Activated CD4-positive, CD25-positive, alpha-beta regulatory T cell treated with anti-CD3 and anti-CD28 coated beads, Interleukin-2, amount 50 U/mL, for 72 hours (primary cell): ENCODE measurements at places on chromosomes 13 and 19.

DNA sequence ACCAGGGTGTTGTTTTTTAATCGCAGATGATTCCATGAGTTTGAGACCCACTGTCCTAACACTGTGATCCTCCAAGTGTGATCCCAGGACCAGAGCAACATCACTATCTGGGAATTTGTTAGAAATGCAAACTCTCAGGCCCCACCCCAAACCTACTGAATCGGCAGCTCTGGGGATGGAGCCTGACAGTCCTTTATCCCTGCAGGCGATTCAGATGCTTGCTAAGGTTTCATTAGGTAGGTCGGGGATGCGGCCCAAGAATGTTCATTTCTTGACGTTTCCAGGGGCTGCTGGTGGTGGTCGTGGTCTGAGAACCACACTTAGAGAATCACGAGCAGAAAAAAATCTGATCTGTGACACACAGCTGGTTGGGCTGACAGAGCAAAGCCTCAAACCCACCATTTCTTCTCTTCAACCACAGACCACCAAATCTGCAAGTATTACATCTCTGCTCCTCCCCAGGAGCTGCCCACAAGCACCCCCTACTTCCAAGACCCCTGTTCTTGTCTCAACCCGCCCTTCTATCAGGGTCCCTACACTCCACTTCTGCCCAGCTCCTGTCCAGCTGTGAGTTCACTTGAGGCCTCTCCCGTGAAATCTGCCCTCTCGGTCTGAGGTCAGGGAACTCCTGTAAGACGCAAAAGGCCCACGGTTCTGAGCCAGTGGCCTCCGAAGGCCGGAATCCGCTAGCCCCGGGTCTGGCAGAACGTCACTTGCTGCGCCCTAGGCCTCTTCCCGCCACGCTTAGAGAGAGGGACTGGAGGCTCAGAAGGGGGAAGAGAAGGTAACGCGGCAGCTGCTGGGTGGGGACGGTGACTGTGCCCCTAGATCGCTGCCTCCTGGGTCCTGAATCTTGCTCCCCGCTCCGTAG is 1.1 kb upstream of the FARP1 start:
- DNase-seq, result no peak

GRCh38 chr19:17843292-17843827 is 4.4 kb downstream of the JAK3 start:
- DNase-seq, result no peak

- DNase-seq, result no peak
Measured at GRCh38 chr19:44723299-44723951, 24.5 kb downstream of the CEACAM16 start.

DNA sequence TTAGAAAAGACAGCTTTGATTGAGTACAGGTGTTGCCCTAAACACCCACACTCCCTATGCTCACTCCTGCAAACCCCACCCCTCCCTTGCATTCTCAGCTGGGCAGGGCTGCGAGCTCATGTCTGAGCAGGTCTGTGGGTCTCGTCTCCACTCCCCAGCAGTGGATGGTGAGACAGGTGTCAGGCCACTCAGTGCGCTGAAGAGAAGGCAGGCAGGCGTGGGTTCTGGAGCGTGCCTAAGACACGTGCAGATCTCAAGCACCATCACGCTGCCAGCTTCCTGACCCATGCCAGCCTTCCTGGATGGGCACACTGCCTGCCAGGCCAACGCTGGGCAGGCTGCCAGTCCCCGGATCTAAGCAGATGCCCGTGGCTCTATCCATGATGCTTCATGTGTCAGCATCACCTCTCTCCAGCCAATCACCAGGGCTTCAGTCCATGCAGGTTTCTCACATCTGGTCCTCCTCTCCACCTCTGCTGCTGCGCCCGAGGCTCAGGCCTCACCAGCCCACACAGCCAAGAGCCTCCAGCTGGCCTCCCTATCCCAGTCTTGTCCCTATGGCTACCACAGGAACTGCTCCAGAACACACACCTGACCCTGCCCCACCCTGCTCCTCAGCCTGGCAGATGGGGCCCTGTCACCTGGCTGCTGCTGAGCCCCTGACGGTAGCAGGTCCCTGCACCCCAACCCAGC is 42.6 kb downstream of the EPS15L1 start:
- DNase-seq, result no peak

DNA sequence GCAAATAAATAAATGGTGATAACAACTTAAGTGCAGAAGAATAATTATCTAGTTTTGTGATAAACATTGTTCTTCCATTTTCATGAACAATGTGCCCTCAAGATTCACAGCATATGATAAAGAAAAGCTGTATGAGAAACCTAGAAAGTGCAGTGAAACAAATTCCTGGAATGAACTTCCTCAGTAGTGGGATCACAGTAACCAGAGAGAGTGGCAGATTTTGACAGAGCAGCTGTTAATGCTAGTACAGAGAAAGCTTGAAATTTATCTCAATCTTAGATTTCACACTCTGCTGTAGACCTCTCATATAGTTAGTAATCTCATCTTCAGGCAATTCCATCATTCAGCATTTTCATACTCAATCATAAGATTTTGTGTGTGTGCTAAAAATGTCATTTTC is 664.9 kb downstream of the PCDH9 start:
- no peak for DNase-seq

DNA sequence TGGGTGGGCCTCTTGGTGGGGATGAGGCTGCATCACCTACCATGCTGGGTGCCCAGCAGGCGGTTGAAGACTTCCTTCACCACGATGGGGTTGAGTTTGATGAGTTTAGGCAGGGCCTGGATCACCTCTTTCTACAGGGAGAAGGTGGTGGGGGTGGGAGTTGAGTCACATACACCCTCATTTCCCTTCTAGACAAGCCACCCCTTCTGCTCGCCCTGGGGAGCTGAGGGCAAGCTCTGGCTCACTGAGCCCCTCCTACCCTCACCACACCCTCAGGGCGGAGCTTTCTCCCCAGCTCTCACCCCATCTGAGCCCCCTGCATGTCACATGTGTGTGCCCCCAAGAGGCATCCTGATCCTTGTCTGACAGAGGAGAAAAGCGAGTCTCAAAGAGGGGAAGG is 7.6 kb upstream of the RSPH6A start:
- DNase-seq, result no peak

DNA sequence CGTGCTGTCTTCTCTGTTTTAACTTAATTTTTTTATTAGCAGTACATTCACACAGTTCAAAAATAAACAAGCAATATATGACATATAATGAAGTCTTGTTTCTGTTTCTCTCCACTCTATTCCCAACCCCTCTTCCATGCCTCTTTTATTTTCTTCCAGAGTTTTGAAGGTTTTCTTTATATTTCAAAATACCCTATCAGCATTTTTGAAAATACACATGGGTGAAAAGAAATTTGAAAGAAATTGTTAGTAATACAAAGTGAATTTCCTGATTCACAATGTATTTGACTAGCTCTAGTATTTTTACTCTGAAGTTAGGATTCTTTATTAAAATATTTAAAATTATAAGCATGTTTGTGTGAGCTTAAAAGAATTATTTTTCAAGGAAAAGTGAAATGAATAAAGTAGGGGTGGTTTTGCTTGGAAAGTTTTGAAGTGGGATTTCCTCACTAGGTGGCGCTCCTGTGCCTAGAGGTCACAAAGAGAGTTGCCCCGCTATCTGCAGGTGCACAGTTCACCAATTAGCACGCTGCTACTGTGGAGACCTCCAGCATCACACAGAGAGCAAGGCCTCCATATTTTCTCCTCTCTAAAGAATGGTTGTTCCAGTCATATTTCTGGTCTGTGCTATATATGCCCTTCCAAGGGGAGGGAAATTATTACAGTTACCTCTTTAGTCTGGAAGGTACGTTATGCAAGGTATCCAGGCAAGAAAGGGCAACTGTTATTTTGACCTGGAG is 37.6 kb downstream of the SOX21 start:
- peak; percentile 51 for DNase-seq
